Stimulated activated CD4-positive, alpha-beta T cell treated with anti-CD3 and anti-CD28 coated beads, Interleukin-4, amount 100 ng/mL, for 4 hours (primary cell): ENCODE measurements at places on chromosomes 5 and 9.

DNA sequence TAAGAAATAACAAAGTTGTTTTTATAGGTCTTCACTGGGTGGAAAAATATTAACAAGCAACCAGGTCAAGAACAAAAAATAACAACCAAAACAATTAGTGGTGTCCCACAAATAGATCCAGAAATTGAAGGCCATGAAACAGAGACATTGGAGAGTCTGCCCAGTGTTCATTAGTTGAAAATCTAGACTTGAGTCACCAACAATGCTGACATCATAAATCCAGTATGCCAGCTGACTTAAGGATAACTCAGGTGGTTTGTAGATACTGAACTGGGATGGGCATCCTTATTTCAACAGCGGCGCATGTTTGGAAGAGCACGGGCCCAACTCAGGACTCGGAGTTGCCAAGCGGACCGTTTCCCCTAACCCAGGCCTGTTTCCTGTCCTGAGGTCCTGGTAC is 80.7 kb upstream of the TNFAIP8 start:
- DNase-seq: no peak

- no peak for DNase-seq
These were observed 101.8 kb downstream of the CDK5RAP2 start for GRCh38 chr9:120478208-120478607.

GRCh38 chr9:4964540-4964939 is 20.5 kb upstream of the JAK2 start:
- no peak for DNase-seq

DNA sequence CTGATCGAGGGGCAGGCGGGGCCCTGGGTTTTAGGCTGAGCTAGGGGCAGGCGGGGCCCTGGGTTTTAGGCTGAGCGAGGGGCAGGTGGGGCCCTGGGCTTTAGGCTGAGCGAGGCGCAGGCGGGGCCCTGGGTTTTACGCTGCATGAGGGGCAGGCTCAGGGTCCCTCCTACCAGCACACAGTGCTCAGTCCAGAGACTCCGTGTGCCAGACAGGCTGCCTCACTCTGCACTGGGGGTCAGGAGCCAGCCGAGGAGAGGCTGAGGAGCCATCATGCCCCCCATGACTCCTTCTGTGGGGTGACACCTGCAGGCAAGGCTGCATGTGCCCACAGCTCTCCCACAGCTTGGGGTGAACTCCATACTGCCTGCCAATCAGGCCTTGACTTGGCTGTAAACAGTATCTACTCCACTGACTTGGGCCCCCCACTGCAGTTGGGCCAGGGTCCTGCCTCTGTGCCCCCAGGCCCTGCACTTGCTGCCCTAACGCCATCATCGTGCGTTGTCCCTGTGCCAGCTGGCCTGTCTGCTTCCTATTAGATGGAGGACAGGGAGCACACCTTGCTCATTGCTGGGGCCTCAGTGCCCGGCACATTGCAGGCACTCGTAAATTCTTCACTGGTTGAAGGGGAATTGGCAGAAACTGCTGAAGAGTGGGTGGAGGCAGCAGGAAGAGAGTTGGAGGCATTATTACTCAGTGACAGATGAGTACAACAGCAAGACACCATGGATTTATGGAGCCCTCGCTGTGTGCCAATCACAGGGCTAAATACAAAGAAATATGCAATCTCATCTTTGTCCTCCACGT is 78.6 kb downstream of the AMBP start:
- DNase-seq: no peak

DNA sequence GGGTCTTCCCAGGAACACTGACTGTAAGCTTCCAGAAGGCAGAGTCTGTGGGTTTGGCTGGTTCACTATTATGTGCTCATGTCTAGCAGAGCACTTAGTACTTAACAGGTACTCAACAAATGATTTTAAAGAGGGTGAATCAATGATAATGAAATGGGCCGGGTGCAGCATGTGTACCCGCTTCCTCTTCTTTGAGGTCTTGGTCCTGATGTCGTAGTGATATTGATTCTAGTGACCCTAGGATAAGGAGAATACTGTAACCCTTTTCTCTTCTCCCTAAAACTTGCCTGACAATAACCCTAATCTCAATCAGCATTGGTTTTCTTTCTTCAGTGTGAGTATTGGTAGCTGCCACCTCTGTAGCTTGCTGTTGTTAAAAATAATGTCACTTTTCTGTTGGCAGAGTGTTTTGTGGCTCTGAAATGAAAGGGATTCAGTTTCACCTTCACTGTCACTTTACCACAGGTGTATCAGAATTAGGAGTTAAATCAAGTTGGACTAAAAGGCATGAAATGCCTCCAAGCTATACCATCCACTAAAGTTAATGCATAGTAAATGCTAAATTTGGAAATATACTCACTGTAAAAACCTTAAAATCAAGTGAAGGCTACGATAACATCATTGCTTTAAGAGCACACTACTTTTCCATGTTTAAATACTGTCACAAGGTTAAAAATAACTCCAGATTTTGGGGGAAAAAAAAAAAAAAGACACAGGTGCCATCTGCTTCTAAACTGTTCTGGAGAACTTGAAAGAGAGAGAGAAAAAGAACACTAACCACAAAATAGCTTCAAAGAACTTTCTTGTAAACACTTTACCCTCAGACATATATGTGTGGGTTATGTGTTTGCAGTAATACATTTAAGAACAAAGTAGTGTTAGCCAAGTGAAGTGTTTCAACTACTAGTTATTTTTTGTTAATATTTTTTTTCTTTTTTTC is 6.0 kb downstream of the CAMK4 start:
- no peak for DNase-seq

- DNase-seq: no peak
These were observed 554.0 kb downstream of the TLE4 start for GRCh38 chr9:80125731-80126264.

GRCh38 chr5:11273180-11273903 is 512.3 kb upstream of the DAP start:
- DNase-seq: no peak

DNA sequence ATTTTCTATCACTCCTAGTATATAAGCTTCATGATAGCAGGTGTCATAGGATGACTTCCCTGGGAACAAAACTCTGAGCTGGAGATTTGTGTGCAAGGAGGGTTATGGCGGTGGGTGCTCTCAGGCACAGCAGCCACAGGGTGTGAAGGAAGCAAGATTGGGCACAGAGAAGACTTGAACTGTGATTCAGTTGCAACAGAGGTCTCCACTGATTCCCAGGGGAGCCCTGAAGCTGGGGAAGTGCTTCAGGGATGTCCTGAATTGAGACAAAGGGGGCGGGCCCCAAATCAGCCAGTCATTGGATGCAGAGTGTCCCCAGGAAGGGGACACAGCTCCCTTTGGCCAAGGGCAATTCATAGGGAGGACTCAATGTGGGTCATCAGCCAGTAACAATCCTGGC is 44.4 kb upstream of the ANKRD55 start:
- DNase-seq: no peak

GRCh38 chr9:36341936-36342577 is 58.0 kb downstream of the RNF38 start:
- no peak for DNase-seq

GRCh38 chr5:112289465-112289864 is 129.6 kb downstream of the EPB41L4A start:
- no peak for DNase-seq

- no peak for DNase-seq
These were observed 28.4 kb downstream of the JADE2 start for GRCh38 chr5:134553821-134554267.
